ENCODE measurements at places on chromosomes 5 and 9. TPM values are rescaled to one million over a fixed set of nuclear protein-coding genes. Genes with fewer than 3 reads are reported as not detected.

DNA sequence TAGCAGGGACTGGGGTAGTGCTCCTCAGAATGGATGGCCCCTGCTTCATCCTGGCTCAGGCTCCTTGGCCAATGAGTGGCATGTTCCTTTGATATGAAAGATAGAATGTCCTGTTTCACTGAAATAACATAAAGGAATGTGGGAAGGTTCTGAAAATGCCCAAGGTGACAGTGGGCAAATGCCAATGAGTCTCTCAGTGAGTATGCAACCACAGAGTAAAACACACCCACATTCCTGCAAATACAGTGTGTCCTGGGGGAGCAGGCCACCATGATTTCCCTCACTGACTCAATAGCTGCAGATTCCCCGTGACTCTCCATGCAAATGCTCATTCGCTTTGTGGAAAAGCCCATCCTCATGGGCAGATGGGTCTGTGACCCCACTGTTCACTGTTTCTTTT lies 36.4 kb downstream of the ZNF366 start:
- DNase-seq, result no peak

The JAKMIP2 gene
- total RNA-seq, result 56.3 TPM

The FCHO2 gene
- 59.9 TPM for total RNA-seq

GRCh38 chr5:80704221-80704620 lies 49.4 kb upstream of the DHFR start:
- DNase-seq, result no peak

DNA sequence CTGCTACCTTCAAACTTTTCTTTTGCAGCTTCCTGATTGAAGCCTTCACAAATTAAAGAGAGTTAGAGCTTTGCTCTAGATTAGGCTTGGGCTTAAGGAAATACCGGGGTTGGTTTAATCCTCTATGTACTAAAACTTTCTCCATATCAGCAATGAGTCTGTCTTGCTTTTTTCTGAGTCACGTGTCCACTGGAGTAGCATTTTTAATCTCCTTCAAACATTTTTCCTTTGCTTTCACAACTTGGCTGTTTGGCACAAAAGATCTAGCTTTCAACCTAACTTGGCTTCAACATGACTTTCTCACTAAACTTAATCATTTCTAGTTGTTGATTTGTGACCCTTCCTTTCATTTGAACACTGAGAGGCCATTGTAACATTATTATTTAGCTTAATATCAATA lies 261.6 kb downstream of the PLK2 start:
- no peak for DNase-seq

DNA sequence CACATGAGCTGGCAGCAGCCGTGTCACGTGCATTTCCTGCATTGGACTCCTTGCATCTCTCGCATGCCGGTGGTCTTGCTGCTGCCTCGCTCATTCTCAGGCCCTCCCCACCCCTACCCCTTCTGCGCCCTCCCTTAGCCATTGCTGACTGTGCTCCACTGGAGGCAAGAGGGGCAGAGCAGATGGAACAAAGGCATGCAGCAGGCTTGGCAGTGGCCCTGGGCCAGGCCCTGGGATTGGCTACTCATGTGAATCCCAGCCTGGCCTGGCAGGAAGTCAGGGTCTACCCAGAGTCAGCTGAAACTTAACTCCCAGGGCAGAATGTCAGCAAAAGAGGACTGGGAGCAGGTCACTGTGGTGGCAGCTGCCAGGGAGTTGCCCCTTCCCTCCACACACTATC lies 62.3 kb downstream of the TSTD2 start:
- no peak for DNase-seq

- no peak for DNase-seq
Measured at GRCh38 chr9:132150256-132150655, 11.6 kb upstream of the NTNG2 start.

Data from frontal cortex (tissue), 4 donors.